ENCODE measurements at places on chromosomes 2 and 18.

GRCh38 chr2:27885234-27885633, 5.0 kb downstream of the RBKS start:
- H3K27me3 ChIP-seq: no peaks in the 10 kb centered on the region
- no peaks in the 10 kb centered on the region for H3K36me3 ChIP-seq
- 0 out of 2 replicates have a peak overlapping the region, but pooled peaks have one; percentile 2 for H3K4me3 ChIP-seq
- peak; percentile 54 for DNase-seq
- peaks cover 42% of the 10 kb centered on the region for H3K4me1 ChIP-seq

- no peaks in the 10 kb centered on the region for H3K4me1 ChIP-seq
- H3K36me3 ChIP-seq: no peaks in the 10 kb centered on the region
- no peak overlapping the region for H3K27ac ChIP-seq
- H3K27me3 ChIP-seq: no peaks in the 10 kb centered on the region
These were observed 74.3 kb upstream of the CCDC150 start for GRCh38 chr2:196565106-196565765.

DNA sequence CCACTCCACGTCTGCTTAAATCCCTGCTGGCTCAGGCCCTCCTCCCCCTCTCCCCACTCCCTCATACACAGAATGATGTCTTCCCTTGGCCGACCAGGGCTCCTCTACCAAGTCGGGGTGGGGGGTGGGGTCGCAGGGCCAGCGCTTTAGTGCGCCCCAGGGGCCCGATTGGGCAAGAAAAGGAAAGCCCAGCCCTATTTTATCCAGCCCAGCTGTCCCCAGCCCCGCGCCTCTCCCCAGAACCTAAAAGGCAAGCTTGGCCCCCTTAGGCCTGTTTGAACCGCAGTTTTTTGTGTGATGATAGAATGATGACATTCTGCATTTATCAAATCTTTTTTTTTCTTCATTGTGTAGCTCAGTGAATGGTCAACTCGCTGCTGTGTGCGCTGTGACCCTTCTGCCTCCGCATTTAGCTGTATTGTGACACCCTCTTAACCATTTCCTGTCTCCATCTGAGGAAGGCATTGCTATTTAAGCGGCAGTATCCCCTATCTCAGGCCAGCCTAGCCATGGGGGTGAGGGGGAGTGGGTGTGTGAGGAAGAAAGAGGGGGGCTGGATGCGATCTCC, 231.4 kb downstream of the HAUS1 start:
- no peaks in the 10 kb centered on the region for H3K4me1 ChIP-seq
- no peak overlapping the region for H3K4me3 ChIP-seq
- peaks cover 91% of the 10 kb centered on the region for H3K27me3 ChIP-seq
- H3K36me3 ChIP-seq: no peaks in the 10 kb centered on the region

DNA sequence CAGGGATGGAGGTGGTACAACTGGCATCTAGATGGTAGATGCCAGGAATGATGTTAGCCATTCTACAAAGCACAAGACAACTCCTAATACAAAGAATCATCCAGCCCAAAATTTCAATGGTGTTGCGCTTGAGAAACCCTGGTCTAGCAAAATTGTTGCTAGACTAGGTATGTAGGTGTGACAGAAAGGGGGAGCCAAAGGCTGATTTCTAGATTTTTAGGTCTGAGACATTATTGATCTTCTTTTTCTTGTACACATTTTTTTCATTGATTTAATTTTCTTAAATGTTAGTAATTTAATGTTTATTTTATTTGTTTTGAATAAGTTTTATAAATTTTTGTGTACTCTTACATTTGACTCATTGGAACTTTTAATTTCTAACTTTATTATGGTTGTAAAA, 216.4 kb downstream of the FSIP2 start:
- no peaks in the 10 kb centered on the region for H3K4me1 ChIP-seq
- no peak overlapping the region for H3K27ac ChIP-seq
- DNase-seq: no peak
- no peaks in the 10 kb centered on the region for H3K36me3 ChIP-seq
- no peaks in the 10 kb centered on the region for H3K27me3 ChIP-seq
- H3K4me3 ChIP-seq: no peak overlapping the region

- H3K4me1 ChIP-seq: no peaks in the 10 kb centered on the region
- H3K27me3 ChIP-seq: peaks cover 11% of the 10 kb centered on the region
- DNase-seq: no peak
- H3K27ac ChIP-seq: no peak overlapping the region
- H3K4me3 ChIP-seq: no peak overlapping the region
These were observed 111.6 kb downstream of the SLC4A3 start for GRCh38 chr2:219739066-219739465.

DNA sequence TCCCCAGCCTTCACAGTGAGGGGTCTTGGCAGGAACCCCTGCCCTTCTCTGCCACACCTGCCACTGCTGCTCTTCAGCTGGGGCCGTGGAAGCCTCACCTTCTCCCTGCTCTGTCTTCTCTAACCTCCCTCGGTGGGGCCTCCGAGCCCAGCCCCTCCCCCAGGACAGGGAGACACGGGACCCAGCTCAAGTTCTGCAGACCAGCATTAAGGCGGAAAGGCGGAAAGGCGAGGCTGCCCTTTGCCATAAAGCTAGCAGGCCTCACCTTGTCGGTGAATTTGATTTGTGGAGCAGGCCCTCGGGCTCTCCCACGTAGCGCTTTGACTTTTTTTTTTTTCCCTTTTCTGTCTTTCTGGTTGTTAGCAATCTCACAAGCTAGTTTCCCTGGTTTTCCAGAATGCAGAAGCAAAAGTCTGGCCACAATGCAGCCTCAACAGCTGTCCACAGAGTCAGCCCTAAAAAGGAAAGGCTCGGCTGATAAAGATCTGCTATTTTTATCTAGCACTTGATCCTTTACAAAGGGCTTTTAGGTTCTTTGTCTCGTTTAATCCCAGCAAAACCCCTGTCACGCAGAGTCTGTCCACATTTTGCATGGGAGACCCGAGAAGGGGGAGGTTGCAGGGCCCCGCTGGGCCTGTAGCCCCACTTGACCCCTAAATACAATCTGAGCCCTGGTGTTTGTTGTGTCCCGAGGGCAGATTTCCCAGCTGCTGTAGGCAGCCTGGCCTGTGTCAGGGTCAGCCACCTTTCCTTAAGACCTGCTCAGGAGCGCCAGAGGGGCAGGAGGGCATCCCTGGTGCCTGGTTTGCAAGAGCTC, 6.0 kb downstream of the ITM2C start:
- H3K4me1 ChIP-seq: no peaks in the 10 kb centered on the region
- no peaks in the 10 kb centered on the region for H3K27me3 ChIP-seq
- H3K27ac ChIP-seq: no peak overlapping the region

DNA sequence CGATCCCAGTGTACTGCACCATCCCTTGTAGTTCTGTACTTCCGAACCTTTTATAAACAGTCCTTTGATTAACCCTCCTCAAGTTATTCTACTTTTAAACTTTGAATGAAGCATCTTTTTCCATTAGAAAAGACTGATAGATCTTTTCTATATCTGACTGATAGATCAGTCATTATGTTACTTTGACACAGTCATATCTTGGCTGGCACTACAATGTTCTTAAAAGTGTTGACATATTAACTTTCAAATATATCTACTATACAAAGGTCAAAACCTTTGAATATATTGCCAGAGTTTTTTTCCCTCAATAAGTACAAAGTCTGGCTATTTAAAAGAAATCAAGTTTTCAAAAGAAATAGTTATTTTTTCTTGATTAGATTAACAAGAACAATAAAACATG, 35.4 kb upstream of the NABP1 start:
- H3K36me3 ChIP-seq: no peaks in the 10 kb centered on the region
- no peaks in the 10 kb centered on the region for H3K27me3 ChIP-seq
- H3K4me1 ChIP-seq: peaks cover 13% of the 10 kb centered on the region

DNA sequence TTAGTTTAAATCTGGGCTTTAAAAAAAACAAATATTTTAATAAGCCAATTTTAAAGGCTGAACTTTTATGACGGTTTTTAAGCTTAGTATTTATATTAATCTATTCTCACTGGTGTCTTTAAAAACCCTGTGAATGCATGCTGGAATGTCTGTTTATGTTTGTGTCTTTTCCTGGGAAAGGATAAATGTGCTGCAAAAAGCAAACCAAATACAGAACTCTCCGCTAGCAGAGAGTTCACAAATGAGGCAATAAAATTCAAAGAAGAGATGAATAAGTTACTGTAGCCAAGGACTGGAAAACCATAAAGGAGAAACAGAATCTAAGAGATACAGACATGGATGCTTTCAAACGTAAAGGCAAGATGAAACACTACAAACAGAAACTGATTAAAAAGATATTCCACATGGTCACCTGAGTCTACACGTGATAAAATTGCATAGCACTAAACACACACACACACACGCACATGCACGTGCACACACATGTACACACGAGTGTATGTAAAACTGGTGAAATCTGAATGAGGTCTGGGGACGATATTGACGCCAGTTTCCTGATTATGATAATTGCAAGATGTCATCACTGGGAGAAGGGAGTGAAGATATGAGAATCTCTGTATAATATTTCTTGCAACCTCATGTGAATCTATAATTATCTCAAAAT, 4.5 kb downstream of the TWIST2 start:
- peak overlapping the region; percentile 98 for H3K4me3 ChIP-seq
- H3K4me1 ChIP-seq: peaks cover 27% of the 10 kb centered on the region
- H3K27me3 ChIP-seq: no peaks in the 10 kb centered on the region

DNA sequence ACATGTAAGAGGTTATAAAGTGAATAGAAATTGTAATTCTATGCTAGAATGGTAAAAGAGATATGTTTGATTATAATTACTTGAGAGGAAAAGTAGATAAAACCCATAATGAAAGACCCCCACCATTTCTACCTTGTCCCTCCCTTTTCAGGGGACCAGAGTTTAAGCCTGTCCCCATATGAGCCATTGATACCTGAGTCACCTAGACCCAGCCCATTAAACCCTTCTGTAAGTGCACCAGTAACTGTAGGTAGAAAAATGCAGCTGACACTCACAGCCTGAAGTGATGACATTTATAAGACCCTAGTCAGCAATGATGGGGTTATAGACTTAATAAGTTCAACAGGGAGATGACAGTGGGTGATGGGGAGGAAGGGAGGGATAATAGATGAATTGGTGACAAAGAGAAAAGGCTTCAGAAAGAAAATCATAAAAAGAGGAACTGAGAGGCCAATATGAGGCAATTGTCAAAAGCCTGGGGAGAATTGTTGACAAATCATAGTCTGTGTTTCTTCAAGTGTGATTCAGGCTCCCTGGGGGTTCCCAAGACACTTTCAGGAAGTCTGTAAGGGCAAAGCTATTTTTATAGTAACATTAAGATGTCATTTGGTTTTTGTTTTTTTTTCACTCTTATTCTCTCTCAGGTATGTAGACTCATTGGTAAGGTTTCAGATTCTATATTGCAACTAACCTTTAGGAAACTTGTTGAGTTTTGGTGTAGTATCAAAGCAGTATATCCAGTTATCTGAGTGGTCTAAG, 544.2 kb downstream of the SATB2 start:
- DNase-seq: peak; percentile 35
- H3K4me1 ChIP-seq: no peaks in the 10 kb centered on the region
- H3K36me3 ChIP-seq: no peaks in the 10 kb centered on the region
- no peaks in the 10 kb centered on the region for H3K27me3 ChIP-seq

DNA sequence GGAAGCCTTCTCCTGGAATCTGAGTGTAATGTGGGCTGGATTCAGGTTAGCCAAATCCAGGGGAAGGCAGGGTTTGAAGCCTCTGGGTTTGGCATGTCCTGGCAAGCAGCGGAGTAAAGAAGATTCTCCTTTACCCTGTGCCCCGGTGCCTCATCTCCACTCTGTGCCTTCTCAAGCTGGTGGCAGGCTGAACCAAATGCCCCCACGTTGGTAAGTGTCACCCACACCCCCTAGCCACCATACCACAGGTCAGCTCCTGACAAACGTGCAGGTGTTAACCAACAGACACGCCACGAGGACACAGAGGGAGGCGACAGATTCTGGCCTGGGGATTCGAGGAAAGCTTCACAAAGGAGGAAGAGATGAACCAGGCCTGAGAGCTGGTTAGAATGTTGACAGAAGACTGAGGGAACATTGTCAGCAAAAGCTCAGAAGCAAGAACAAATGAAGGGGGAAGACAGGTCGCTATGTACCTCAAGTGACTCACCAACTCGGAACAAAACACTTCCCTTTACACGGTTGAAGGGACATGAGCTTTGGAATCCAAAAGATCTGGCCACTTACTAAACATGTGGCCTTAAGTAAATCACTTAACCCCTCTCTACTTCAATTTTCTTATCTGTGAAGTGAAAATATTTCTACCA, 85.2 kb upstream of the LCLAT1 start:
- H3K27ac ChIP-seq: peak overlapping the region; percentile 76
- H3K27me3 ChIP-seq: no peaks in the 10 kb centered on the region
- H3K4me1 ChIP-seq: peaks cover 50% of the 10 kb centered on the region
- no peaks in the 10 kb centered on the region for H3K36me3 ChIP-seq

DNA sequence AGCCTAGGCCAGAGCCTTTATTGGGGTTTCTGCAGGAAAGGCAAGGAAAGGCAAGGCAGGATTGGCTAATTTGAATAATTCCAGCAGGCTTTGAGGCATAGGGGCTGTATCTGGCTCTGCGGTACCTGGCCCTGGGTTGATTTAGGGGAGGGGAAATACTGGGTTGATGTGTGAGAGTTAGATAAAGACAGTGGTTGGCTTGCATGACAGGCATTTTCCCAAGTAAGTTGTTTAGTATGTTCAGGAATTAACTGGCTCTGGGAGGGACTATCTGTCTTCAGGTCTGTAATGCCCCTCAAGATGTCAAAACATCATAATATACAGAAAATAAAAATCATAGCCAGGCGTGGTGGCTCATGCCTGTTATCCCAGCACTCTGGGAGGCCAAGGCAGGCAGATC, 98.7 kb downstream of the UBR3 start:
- no peaks in the 10 kb centered on the region for H3K27me3 ChIP-seq
- H3K36me3 ChIP-seq: peaks cover 8% of the 10 kb centered on the region
- no peak overlapping the region for H3K4me3 ChIP-seq
- DNase-seq: no peak

DNA sequence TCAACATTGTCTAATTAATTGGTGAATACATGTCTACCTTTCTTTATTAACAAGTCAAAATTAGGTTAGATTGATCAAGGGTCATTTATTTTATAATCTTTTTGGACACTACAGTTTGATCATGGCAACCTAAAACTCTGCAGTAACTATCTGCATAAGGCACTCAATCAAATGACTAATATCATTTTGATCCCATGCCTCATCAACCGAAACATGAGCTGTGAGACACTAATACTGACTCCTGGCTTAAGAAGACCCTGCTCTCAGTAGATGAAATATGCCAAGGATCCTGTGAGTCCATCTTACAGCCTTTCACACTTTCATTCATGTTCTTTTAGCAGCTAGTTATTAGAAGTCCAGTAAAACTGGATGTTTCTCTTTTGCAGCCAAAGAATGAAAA, 169.4 kb upstream of the CAVIN2 start:
- no peak overlapping the region for H3K27ac ChIP-seq
- no peaks in the 10 kb centered on the region for H3K36me3 ChIP-seq
- H3K27me3 ChIP-seq: no peaks in the 10 kb centered on the region
- no peak overlapping the region for H3K4me3 ChIP-seq
- DNase-seq: peak; percentile 57
